ENCODE measurements at places on chromosomes 6 and 20.

DNA sequence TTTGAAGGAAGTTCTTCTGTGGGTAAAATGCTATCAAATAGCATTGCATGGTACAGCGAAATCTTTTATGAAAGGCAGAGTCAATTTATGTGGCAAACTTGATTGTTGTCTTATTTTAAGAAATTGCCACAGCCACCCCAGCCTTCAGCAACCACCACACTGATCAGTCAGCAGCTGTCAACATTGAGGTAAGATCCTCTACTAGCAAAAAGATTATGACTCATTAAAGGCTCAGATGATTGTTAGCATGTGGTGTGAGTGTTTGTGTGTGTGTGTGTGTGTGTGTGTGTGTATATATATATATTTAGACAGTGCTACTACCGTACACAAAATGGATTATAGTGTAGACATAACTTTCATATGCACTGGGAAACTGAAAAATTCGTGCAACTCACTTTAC, 27.8 kb downstream of the LRRN4 start:
- no peak for DNase-seq

GRCh38 chr6:26022132-26022472, 59.5 kb downstream of the TRIM38 start:
- no peak for DNase-seq

- DNase-seq, result no peak
Measured at GRCh38 chr6:87825821-87826221, 123.8 kb upstream of the AKIRIN2 start.

- no peak for DNase-seq
Measured at GRCh38 chr6:166955121-166955864, 1.1 kb downstream of the RNASET2 start.

DNA sequence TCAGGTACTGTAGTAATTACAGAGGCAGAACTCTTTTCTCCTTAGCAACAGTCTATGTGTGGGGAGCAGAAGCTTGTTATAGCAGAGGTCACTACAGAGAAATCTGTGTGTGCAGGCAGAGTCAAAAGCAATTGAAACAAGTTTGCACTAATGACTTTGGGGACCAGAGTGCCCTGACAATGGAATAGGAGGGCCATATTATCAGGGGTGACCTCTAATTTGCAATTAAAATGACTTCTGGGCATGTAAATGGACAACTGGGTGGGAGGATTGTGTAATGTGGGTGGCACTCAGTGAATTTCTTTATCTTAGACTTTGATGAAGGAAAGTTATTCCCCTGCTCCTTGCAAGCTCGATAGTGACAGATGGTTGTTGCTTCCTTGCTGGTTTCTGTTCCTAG, 127.2 kb downstream of the PLCB4 start:
- DNase-seq, result no peak

GRCh38 chr6:15689586-15690482, 27.0 kb upstream of the DTNBP1 start:
- no peak for DNase-seq

GRCh38 chr20:50540620-50541605, 30.7 kb downstream of the PTPN1 start:
- DNase-seq, result no peak

DNA sequence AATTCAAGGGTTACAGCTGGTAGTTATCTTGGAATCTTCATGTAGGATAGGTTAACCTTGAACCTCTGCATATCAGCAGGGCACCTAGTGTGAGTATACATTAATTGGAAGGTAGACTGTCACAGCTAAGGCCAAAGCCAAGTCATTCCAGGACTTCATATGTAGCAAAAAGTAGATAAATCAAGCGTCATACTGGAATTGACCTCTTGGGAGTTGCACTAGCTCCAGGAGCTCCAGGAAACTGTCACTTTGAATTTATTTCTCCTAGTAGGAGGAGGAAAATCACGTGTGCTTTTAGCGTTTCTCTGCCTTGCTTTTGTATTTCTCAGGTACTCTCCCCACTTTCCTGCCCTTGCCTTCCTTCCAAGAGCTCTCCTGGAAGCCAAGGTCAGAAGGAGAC, 30.3 kb downstream of the RIPOR2 start:
- DNase-seq, result no peak

DNA sequence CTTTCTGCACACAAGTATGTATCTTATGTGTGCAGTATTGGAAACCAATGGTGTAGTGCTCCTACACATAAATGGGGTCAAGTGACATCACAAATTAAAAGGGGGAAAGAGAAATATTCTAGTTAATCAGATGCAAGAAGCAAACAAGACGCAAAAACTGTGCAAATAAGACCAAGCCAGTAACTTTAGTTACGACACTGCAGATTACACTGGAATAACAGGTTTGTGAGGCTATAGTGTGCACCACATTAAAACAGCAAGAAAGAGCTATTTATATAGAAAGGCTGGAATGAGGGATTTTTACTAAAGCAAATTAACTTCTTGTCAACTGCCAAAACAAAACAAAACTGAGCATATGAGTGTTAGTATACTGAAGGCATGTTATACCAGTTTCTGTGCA, 45.8 kb downstream of the NR2E1 start:
- DNase-seq, result no peak

GRCh38 chr20:59812286-59813125, 120.9 kb downstream of the SYCP2 start:
- DNase-seq, result no peak

- no peak for DNase-seq
Measured at GRCh38 chr20:59429396-59429795, 129.0 kb downstream of the EDN3 start.

- DNase-seq, result no peak
Measured at GRCh38 chr6:158069800-158070195, 88.1 kb downstream of the SYNJ2 start.

DNA sequence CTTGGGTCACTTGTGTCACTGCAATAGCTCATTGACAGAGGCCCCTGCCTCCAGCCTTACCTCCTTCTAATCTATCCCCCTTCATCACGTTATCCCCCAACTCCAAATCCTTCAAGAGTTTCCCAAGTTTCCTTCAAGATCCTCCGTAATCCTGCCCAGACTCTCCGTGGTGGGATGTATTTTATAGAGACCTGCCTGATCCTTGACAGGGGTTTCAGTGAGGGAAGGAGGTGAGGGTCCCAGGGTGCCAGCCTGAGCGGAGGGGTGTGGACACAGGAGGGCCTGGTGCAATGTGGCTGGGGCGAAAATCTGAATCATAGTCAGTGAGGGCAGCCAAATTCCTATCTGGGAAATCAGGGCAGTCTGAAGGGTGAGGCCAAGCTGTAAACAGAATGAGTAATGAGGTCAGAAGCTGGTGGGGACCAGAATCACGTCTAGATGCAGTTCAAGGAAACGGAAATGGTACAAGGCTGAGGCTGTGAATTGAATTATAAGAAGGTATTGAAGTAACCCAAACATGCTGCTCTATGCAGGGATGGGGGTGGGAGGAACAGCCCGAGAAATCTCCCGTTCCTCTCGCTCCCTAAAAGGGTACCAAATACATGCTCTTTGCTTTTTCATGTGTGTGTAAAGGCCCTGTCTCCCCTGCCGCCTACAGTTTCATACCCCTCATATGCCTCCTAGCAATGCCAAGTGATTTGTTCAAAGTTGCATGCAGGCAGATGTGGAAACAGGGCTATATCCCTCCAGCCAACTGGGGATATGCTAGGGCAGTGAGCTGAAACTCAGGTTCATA, 35.4 kb upstream of the PIM1 start:
- DNase-seq, result no peak

DNA sequence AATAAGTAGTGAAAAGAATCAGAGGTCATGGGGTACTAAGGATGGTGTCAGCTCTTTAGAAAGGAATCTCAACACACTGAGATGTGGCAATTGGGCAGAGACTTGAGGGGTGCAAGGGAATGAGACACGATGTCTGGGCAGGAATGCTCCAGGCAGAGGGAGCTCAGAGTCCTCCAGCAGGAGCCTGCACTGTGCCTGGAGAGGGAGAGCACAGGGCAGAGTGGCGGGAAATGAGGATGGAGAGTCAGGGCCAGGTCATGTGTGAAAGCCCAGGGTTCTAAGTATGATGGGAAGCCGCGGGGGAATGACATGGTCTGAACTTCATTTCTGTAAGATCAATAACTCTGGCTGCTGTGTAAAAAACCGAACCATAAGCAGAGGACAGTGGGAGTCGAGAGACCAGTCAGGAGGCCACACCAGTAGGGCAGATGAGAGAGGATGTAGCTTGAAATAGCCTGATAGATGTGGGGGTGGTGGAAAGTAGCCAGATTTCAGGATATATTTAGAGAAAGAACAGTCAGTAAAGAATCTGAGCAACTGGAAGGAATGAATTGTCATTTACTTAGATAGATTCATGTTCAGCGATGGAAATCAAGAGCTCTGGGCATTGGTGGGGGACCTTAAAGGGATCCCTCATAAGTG, 133.4 kb upstream of the DTNBP1 start:
- no peak for DNase-seq

DNA sequence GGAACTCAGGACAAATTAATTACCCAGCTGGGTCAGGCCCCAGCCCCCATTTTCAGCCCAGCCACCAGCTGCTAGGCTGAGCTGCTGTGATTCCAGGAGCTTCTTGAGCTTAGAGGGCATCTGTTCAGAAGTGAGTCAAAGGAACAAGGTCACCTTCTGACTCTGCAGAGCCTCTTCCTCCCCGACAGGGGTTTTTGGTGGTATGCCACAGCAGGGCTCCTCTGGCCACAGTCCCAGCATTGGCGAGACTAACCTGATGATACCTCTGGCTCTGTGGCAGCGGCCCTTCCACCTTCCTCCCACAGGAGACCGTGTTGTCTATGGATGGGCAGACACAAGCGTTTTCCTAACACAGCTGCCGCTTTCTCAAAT, 39.7 kb downstream of the ZC3H12D start:
- no peak for DNase-seq

DNA sequence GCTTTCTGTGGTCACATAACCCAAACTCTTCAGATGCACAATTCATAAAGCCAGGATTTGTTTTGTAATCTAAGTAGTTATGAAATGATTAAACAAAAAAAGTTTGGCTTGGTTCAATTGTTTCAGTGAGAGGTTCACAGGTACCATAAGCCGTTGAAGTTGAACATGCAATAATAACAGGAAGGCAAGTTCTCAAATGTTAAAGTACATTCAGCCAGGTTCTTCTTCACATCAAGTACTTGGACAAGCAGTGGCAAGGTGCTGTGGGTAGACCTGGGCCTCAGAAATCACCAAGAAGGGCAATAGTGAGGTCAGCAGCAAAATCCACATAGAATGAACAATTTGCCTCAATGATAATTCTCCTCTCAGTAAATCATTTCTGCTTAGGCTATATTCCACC, 175.5 kb downstream of the EPM2A start:
- DNase-seq, result no peak

- no peak for DNase-seq
Measured at GRCh38 chr6:125140808-125141207, 12.8 kb upstream of the TPD52L1 start.

GRCh38 chr20:57791966-57792365, 82.2 kb upstream of the PMEPA1 start:
- DNase-seq, result no peak

- no peak for DNase-seq
Measured at GRCh38 chr6:42165016-42165415, 8.1 kb upstream of the GUCA1A start.

GRCh38 chr20:57835074-57835452, 125.2 kb upstream of the PMEPA1 start:
- DNase-seq, result no peak

Measured in stimulated activated CD4-positive, alpha-beta T cell treated with anti-CD3 and anti-CD28 coated beads, Interleukin-1b, Interleukin-23, amount 100 ng/mL, for 24 hours (primary cell).